ENCODE measurements at places on chromosomes 5 and 9. TPM values are rescaled to one million over a fixed set of nuclear protein-coding genes. Genes with fewer than 3 reads are reported as not detected.

DNA sequence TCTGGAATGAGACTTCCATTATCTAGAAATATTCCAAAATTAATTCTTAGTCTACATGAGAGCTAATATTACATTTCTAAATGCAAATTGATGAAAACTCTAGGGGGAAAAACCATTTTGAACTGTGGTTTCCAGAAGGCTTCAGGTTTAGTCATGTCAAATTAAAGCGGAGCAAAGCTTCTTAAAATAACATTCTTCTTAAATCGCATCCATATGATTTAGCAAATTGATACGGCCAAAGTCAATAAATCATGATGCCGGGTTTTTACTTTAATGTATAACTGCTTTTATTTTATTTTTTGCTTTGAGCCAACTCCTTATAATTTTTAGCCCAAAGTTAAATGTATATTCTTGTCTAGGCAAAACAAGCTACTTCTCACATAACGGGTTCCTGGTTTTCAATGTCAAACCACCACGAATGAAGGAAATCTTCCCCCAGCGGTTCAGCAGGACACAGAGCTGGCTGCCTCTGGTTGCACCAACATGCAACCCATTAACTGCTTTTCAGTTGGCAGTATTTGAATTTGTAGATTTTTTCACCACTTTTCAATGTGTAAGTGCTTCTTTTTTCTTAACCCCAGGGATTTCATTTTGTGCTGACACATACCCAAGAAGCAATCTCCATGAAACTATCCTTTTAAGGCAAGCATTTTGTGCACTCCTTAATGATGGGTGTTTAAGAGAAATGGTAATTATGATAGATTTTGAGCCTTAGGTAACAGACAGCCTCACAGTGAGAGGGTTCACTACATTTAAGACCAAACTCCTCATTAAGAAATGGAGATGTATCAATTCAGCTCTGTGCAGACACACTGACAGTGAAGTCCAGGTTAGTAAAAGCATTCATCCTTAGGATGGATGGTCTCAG, 35.5 kb downstream of the EFNA5 start:
- DNase-seq, result no peak

CAVIN4 gene
- total RNA-seq, result 4.2 TPM

DNA sequence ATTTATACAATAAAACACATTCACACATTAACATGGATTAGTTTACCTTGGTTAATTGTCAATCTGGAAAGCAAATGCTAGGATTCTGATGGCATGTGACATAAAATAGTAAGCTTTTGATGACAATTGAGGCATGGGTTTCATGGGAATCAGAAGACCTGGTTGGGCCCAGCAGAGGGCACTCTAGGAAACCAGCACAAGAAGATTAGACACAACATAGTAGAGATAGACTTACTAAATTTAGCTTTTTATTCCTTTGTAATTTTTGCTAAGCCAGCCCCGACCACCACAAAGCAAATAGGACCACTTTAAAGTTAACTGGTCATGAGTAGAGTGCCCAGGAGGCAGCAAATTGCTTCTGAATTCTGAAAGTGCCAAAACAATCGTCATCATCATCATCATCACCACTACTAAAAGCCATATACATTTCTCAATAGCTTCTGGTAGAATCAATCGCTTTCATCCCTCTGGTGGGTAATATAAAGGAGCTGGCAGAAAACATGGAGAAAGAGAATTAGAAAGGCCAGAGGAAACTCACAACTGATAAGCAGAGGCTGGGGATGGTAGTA, 163.2 kb downstream of the ARRDC3 start:
- DNase-seq, result peak; percentile 57

TAL2 gene
- total RNA-seq, result not detected

DNA sequence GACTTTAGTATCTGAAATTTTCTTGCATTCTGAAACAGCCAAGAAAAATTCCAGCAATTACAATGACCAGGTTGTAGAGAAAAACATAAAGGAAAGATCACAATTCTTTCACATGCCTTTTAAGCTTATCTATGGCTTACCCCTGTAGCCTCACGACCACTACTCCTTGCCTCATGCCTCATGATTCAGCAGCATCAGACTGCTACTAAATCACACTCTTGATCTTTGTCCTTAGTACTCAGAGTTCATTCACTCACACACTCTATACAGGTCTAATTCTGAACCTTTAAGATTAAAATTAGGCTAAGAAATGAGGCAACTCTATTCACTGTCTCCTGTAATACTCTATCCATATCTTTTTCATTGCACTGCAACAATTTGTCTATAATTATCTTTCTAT, 415.1 kb downstream of the MLLT3 start:
- no peak for DNase-seq

- peak; percentile 53 for DNase-seq
These were observed 453.7 kb upstream of the RIOK2 start for GRCh38 chr5:97636766-97637165.
